NCI-H1048 (cell line): ENCODE measurements at places on chromosomes 12 and 14.

DNA sequence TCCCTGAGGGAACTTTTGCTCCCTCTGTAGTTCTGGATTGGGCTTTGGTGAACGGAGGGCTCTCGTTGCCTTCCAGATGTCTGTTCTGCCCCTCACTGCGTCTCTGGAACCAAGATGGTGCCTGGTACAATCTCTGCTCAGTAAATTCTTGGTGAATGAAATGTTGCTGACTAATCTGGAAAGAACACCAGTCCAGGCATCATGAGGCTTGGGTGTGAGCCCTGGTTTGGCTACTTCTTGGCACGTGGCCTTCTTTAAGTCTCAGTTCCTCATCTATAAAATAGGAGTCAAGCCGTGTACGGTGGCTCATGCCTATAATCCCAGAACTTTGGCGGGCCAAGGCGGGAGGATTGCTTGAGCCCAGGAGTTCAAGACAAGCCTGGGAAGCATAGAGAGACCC lies 4.3 kb downstream of the HHIPL1 start:
- DNase-seq: no peak

DNA sequence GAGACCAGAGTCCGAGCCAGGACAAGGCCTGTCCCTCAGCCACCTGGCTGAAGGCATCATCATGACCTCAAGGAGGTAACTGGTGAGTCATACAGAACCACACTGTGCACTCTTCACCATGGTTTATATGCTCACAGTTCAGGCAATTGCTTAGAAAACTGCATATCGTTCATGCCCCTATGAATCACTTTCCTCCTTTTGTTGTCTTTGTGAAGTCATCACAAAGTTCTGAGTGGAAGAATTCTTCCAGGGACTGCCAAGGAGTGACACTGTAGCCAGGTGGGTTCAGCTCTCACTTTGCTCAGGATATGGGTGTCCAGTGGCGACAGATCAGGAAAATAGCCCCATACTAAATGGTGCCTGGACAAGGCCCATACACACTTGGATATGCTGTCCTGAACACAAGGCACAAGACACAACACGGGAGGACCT lies 92.5 kb downstream of the DPF3 start:
- no peak for DNase-seq

GRCh38 chr14:69547701-69548348 lies 26.8 kb downstream of the CCDC177 start:
- no peak for DNase-seq

DNA sequence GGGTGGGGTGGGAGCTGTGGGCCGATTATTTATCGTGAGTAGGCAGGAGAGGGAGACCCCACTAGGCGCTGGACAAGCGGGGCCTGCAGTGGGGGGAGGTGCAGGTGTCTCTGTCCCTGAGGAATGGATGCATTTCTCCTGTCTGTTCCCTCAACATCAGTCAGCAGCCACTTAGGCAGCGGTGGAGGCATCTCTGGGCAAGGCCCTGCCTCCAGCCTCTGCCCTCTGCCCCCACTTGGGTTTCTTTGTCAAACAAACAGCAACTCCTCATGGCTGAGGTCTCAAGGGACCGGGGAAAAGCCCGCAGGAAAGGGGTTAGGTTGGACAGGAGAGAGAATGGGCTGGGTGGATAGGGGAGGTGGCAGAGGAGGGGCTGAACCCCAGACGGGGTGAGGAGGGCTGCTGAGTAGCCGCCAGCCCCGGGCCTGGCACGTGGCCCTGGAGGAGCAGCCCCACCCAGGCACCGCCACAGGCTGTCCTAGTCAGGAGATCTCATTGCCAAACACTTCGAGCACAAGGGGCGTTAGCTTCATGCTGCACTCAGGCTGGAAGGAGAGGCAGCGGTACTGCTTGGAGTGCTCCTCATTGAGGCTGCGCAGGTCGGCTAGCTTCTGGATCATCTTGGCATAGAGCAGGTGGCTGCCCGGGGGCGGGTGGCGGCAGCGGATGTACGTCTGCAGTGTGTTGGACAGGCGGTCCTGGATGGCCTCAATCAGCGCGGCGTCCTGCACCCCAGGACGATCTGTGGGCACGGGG lies 24.7 kb upstream of the HDAC7 start:
- DNase-seq: no peak

DNA sequence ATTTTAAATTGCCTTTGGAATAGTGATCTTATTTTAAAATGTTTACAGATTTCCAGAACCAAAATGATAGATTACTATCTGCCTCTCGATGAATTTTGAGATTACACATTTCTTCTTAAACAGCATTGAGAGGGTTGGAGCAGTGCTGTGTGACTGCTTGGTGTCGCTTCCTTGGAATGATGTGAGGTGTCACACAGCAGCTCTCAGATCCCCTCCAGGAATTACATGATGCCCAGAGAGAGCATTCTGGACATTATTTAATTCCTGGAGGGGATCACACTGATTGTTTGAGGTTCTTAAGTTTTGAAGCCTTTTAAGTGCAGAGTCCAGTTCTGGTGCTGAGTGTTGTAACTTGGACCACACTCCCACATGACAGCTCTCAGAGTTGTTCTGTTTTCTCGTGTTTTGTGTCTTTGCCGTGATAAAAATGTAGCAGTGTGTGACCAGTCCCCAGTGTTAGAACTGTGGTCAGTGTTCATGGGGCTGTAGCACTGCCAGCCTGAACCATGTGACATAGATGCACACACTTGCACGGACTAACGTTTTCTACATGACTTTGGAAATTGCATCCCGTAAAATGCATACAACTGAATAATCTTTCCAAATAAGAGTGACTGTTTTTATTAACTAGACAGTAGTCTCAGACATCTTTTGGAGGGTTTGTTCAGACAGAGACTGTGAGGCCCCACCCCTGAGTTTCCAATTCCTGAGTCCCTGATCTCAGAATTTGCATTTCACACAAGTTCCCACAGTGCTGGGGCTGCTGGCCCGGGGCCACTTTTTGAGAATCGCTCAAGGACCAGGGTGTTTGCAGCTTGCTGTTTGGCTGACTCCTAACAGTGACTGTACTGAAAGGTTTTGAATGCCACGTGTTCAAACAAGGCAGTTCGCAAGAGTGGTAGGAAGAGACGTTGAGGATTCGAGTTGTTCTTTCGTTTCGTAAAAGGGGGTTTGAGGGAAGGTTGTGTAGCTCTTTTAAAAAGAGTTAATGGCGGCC lies 26.0 kb downstream of the XRCC3 start:
- peak; percentile 62 for DNase-seq

DNA sequence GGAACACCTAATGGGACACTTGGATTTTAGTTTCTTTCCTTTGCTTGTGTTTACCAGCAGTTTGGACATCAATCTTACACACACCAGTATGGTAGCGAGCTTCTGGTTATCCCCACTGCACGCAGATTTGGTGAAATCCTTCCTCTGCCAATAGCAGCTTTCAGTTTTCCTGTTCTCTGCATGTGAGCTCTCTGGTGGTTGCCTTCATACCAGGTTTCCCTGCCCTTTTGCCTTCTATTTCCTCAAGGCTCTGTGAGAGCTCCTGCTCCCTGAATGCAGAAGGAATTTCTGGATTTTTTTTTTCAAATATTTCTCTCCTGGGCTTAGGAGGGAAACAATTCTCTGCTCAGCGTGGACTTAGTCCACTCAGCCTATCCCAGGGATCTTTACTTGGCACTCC lies 93.0 kb upstream of the CCDC91 start:
- no peak for DNase-seq

- DNase-seq: no peak
Measured at GRCh38 chr12:127054531-127054930, 1212.4 kb upstream of the TMEM132C start.

GRCh38 chr14:63269561-63270225 lies 49.0 kb downstream of the GPHB5 start:
- DNase-seq: no peak

DNA sequence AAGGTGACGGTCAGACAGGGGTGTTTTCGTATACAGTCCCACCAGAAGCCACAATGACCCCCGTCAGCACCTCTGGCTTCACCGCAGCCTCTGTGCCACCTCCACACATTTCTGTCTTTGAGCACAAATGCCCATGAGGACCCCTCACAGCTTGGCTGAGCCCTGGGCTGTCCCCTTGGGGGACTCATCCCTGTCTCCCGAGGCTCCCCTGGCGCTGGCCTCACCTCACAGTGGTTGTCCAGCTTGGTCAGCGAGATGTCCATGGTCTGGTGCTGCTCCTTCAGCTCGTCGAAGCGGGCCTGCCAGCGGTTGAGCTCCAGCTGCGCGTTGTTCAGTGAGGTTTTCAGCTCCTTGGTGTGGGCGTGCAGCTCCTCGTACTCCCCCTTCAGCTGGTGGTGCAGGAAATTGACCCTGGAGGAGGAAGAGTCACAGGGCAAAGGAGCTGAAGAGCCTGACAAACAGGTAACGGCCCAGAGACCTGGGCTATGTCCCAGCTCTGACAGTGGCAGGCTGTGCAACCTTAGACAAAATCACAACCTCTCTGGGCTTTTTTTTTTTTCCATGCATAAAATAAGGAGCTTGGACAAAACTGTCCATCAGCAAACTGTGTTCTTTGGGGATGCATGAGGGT lies 52.7 kb upstream of the GPR68 start:
- DNase-seq: no peak

DNA sequence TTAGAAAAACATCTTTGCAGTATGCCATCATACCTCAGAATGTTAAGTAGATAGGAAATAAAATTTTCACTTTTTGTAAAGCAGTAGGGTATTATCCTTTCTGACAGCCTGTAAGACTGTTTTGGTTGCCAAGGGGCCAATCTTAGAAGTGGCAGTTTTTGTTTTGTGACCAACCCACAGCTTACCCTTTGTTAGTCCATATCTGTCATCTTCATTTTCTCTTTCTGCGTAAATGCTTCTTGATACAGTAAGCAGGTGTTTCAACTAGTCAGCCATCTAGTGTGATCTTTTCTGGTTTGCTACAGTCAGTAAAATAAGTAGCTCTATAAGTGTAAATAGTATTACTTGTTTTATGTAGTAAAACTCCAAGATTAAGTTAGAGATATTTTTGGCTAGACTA lies 8.8 kb downstream of the PPM1A start:
- DNase-seq: no peak
